ENCODE measurements at places on chromosomes 3 and 15.

DNA sequence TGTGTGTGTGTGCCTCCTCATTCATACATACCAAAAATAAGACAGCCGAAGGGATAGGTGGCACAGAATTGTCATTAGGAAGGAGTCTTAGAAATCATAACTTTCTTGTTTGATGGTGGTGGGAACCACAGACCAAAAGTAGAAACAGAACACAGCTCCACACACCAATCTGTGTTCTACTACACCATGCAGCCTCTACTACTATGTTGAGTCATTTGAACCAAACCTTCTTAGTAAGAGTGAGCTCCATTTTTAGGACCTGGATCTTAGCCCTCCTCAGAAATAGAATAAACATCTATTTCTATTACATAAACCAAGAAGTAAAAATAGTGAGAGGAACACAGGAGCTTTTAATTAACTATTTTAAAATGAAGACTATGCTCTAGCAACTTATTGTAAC is 27.9 kb upstream of the PLCH1 start:
- no peak for DNase-seq

- DNase-seq, result no peak
Measured at GRCh38 chr3:13233487-13234485, 160.6 kb upstream of the IQSEC1 start.

- DNase-seq, result no peak
Measured at GRCh38 chr3:48555231-48555948, 1.2 kb downstream of the PFKFB4 start.

- peak; percentile 65 for DNase-seq
Measured at GRCh38 chr3:192188218-192188835, 539.0 kb downstream of the FGF12 start.

- no peak for DNase-seq
Measured at GRCh38 chr15:68213991-68214837, 9.1 kb upstream of the CALML4 start.
